ENCODE measurements at places on chromosomes 3 and 15. TPM values are rescaled to one million over a fixed set of nuclear protein-coding genes. Genes with fewer than 3 reads are reported as not detected.

The TIGIT gene
- not detected for total RNA-seq

The CDHR4 gene
- not detected for total RNA-seq

The COL6A5 gene
- total RNA-seq, result not detected

The TMEM212 gene
- not detected for total RNA-seq

The C3orf22 gene
- total RNA-seq, result not detected

The MELTF gene
- 3.1 TPM for total RNA-seq

The STRA6 gene
- total RNA-seq, result 0.22 TPM

The UACA gene
- 18.4 TPM for total RNA-seq

The PPARG gene
- 12.3 TPM for total RNA-seq
